NCI-H187 treated with DMSO at 0.1 percent for 48 hours (cell line): ENCODE measurements at places on chromosomes 1 and 21.
A peak's percentile ranks its signal among the peaks of the same experiment; 100 is the strongest.

- DNase-seq = no peak
Measured at GRCh38 chr21:42562816-42563215, 49.2 kb downstream of the SLC37A1 start.

- DNase-seq = no peak
Measured at GRCh38 chr1:23288201-23288600, 55.9 kb downstream of the HNRNPR start.

- DNase-seq = no peak
Measured at GRCh38 chr1:166868639-166869038, 7.4 kb downstream of the TADA1 start.

DNA sequence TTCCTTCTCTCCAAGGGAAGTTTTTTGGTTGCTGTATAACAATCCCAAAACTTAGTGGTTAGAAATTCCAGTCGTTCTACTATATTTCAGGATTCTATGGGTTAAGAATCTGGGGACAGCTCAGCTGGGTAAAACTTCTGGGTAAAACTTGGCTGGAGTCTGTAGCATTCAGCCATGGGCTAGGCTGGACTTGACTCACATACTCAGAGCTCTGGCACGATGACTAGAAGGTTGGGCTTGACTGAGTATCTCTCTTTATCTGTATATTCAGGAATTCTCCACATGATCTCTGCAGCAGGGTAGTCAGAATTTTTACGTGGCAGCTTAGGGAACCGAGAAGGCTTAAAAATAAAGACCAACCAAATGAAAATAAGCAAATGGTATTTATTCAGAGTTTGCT, 28.2 kb upstream of the HRNR start:
- DNase-seq = no peak

DNA sequence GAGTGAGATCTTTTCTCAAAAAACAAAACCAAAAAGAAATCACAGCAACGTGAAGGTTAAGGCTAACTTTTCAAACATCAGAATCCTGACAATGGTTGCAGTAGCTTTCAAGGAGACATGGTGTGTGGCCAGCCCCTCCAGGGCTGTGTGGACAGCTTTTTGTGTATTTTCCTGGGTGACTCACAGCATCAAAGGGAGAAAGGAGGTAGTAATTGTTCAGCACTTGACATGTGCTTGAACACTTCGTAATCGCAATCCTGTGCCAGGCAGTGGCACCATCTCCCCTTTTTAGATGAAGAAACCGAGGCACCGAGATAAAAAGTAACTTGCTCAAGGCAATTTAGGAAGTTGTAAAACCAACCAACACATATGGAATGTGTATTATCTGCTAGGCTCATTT, 10.3 kb downstream of the NBL1 start:
- DNase-seq = no peak

GRCh38 chr1:205315008-205315618, 6.4 kb downstream of the NUAK2 start:
- no peak for DNase-seq

- no peak for DNase-seq
Measured at GRCh38 chr1:82903626-82904025, 1095.3 kb downstream of the TTLL7 start.

- DNase-seq = peak; percentile 14
Measured at GRCh38 chr1:71049951-71050598, 2.5 kb upstream of the PTGER3 start.

DNA sequence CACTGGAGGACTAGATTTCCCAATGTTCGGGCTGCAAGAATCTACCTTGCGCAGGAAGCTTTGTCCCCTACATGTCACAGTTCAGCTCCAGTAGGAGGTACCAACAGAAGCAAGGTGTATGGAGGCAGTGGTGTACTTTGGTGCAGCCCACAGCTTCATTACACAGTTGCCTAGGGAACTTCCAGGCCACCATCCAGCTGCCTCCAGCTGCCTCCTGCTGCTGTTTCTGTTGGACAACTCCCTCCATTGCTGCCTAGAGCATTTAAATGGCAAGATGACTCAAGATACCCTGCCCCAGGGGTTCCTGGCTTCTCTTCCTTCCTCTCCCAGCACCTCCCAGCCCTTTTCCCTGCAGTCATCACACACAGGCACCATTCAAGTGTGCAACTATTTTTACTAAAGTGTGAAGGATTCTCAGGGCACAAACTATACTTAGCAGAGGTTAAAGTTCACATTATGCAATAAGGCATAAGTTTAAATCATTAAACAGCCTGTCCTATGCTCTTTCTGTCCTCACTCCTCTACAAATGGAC, 39.0 kb upstream of the ATP1A1 start:
- no peak for DNase-seq

- DNase-seq = no peak
Measured at GRCh38 chr1:23732363-23733224, 10.7 kb upstream of the ELOA start.

- DNase-seq = no peak
Measured at GRCh38 chr1:225446595-225446960, 18.7 kb upstream of the LBR start.

DNA sequence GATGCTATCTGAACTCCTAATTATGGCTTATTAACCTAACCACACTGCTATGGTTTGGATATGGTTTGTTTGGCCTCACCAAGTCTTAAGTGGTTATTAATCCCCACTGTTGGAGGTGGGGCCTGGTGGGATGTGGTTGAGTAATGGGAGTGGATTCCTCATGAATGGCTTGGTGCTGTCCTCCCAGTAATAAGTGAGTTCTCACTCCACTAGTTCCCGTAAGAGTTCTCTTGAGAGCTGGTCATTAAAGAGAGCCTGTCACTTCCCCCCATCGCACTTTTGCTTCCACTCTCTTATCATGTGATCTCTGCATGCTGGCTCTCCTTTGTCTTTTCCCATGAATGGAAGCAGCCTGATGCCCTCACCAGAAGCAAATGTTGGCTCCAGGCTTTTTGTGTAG, 328.8 kb downstream of the PLA2G4A start:
- DNase-seq = no peak

DNA sequence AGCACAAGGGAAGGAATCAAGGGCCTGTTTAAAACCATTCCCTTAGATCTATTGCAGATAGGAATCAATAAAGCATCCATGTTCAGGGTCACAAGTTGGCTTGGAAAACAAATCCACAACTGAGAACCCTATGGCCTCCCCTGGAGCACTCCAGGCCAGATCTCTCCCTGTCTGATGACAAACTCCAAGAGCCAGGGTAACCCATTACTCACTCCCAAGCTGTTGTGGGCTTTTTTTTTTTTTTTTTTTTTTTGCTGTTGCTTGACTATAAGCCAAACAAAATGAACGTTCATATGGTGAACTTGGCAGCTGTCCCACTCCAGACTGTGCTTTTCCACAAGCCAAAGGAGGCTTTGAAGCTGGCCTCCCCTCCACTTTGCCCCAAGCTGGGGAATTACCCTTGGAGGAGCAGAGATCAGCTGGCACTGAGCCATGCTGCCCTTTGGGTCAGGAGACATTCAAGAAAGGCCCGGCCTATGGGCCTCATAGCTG, 35.7 kb upstream of the VAV3 start:
- no peak for DNase-seq

DNA sequence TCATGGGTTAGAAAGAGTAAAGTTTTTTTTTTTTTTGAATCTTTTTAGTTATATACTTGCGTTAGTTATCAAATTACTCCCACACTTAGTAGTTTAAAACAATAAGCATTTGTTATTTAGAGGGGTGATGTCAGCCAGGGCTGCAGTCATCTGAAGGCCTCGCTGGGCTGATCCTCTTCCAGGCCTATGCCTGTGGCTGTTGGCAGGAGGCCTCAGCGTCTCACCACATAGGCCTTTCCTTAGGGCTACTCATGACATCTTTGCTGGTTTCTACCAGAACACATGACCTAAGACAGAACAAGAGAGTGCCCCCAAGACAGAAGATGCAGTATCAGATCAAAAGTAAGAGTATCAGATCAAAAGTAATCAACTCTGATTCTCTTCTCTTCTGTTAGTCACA, 167.4 kb downstream of the HHAT start:
- DNase-seq = no peak

DNA sequence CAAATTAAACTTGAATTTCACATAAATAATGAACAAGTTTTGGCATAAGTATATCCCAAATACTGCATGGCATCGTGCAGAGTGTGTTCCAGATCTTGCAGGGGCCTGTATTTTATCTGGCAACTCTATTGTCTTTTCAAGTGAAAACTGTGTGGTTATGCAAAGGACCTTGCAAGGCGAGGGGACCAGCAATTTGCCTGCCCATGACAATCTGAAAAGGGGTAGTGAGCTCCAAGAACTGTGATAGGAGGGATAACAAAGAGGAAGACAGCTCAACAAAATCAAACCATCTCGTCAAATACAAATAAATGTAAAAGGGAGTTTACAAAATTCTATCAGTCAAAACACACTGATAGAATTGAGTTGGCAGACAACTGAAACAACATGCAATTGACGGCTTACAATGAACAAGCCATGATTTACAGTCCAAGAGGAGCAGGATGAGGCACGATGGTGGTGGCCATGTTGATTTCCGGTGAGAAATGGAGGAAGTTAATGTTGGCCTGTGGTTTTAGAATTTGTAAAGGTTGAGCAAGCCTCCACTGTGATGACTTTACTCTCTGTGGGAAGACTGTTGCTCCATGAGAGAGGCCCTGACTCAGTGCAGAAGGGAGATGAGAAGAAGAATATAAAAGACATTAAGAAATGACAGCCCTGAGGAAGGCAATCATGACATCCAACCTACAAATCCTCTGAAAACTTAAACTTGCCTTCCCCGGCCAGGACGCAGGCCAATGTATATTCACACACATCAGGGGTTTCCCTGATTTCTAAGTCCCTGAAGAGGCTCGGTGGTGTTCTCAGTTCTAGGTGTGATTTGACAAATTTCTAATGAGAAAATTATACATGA, 132.2 kb downstream of the ADSS2 start:
- DNase-seq = no peak

DNA sequence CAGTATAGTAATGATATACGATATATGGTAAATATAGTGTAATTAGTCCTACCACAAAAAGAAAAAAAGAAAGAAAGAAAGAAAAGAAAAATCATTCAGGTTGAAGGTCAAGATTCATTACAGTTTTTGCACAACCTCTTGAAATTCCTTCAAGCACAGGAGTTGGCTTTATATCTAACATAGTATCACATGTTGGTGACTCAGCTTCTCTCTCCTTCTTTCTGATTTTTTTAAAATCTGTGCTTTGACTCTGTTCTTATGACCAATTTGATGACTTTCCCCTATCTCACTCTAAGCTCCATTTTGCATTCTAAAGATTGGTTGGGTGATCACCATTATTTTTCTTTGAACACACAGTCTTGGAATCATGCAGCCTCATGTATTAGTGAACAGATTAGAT, 148.2 kb upstream of the COL11A1 start:
- no peak for DNase-seq

DNA sequence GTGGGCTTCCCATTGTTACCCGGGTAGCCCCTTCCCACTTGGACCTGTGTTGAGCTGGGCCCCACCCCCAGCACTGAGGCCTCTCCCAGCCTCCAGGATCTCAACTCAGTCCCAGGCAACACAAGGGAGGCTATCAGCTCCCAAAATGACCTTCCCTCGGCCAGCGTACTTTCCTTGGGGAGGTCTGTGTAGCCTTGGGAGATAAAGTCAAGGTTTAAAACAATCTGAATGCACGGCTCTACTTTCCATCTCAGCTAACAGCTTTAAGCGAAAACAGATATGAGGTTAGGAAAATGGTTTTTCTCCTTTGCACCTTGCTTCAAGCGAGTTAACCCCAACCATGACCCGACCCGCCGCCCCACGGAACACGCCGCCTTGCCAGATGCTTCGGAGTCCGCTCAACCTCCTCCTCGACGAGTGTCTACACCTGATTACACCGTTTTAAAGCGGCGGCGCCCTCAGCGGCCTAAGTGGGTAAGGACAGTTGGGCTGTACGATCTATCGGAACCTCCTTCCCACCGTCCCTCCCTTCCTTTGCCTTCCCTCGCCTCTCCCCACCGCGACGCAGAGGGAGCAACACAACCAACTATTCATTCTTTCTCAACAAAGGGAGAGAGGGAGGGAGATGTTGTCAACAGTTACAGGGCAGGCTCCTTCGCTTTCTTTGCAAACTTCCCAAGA, 1.1 kb downstream of the BCAR3 start:
- no peak for DNase-seq

- DNase-seq = peak; percentile 46
Measured at GRCh38 chr1:33180911-33181890, 642 bp downstream of the TRIM62 start.

DNA sequence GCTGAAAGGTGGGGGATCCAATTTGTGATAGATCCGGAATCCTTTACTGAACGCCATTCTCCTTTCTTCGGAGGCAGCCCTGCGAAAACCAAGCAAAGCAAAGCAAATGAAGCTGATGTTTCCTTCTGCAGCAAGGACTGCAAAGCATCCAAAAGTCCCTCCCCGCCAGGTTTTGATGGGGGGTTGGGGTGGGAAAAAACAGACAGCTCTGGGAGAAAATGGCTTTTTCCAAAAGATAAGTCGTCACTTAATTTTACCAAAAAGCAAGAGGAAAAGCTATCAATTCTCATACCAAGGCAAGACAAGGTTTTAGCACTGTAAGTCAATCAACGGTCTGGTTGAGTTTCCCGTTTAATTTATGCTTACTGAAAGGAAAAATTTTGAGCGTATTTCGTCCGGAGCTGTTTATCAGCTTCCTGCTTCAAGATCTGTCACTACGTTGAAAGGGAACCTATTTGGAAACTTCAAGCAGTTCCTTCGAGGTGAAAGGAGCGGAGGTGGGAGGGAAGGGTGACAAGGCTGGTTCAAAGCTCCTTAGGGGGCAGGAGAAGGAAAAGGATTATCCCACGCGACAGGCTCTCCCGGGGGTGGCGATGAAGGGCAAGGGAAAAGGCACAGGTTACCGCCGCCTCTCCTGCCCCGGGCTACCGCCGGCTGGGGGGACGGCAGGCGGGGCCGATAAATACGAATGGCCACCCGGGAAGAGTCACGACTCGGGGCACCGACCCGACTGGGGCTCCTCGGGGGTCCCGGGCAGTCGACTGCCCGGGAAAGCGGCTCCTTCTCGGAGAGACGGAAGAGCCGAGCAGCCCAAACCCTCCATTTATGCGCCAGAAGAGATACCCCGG, 750 bp downstream of the SYNJ1 start:
- no peak for DNase-seq

DNA sequence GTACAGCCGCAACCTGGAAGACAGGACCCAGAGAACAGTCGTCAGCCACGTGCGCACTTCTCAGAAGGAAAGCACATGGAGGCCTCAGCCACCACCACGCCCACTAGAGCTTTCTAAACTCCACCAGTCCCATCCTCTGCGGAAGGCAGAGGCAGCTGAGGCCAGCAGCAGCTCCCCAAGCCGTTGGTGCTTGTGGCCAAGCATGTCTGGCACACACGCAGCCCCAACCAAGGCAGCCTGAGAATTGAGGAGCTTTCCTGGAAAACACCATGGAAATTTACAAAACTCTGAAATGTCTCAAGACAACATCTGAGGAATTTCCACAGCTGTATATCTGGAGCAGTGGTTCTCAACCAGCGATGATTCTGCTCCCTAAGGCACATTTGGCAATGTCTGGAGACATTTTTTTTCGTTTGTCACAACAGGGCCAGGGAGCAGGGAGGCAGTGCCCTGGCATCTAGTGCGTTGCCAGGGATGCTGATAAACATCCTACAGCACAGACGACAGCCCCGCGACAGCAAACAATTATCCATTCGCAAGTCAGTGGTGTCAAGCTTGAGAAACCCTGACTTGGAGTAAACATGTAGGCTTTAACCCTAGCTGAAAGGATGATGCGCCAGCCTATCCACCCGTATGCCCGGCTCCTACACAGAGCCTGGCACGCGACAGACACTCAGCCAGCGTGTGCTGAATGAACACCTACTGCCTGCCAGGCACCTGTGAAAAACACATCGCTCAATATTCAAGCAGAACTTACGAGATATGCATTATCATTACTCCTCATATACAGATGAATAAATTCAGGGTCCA, 24.7 kb downstream of the NPHP4 start:
- DNase-seq = no peak

- no peak for DNase-seq
Measured at GRCh38 chr1:6274622-6275139, 13.8 kb upstream of the GPR153 start.
